ENCODE measurements at places on chromosomes 5 and 9.
A peak's percentile ranks its signal among the peaks of the same experiment; 100 is the strongest.

DNA sequence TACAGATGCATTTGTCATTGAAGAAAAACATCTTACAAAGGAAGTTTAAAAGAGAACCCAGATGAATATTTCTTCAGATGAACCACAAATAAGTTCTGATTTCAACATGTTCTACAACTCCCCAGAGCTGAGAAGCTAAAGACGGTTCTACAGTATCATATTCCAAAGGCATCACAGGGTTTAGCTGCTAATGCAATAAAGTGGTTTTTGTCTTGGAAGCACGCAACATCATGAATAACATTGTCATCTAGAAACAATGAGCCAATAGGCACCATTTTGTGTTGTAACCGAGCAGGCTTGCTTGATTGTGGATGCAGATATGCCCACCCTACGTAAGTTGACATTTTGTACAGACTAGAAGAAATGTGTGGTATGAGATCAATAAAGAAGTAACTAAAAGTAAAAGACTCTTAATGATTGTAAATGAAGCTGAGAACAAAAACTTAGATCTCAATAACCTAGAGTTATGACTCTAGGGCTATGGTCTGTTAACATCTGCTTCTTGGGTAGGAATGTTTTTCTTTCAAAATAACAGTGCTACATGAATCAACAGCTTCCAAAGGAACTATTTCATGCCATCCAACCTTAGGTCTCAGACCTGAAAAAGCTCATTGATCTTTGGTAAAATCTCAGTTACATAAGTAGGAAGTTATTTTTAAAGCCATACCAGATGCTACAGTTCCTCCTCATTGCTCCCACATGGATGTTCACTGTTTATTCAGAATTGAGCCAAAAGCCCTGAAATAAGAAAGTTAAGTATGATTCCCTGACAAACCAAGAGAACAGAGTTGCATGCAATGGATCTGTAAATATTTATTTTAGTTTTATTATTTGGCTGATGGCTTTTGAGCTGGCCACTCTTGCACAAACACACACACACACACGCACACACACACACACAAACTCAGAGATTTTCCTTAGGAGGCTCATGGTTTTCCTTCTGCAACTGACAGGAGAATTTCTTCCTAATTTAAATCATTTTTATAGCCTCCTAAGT, 118.7 kb upstream of the SLCO6A1 start:
- no peak for DNase-seq

GRCh38 chr5:142922223-142922952, 152.2 kb downstream of the ARHGAP26 start:
- no peak for DNase-seq

GRCh38 chr5:5202321-5202720, 62.2 kb downstream of the ADAMTS16 start:
- DNase-seq = no peak

DNA sequence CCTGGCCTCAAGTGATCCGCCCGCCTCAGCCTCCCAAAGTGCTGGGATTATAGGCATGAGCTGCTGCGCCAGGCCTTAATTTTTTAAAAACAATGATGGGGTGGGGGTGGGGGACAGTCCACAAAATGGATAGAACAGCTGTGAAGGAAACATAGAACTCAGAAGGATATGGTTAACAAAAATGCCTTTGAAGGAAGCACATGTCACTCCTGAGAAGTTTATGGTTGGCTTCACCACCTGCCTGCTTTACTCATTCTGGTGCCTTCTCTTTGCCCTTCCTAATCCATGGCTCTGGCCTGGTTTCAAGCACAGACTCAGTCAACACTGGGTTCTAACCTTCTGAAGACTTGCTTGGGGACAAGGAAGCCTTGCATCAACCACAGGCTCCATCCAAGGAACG, 10.3 kb downstream of the BAG1 start:
- DNase-seq = no peak

DNA sequence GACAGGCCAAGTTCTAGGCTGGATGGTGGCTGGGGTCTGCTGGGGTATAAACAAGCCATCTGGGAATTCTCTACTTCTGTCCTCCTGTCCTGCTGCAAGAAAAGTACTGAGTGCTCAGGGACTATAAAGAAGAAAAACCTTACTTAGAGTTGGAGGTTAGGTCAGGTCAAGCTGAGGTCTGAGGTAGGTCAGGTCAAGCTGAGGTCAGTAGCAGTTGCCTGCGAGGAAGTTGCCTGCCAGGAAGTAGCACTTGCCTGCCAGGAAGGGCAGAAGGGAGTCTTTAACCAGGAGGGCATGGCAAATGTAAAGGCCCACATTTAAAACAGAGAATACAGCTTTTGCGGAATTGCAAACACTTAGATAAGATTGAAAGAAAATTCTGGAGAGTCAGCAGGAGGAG, 51.3 kb upstream of the PRLR start:
- no peak for DNase-seq

DNA sequence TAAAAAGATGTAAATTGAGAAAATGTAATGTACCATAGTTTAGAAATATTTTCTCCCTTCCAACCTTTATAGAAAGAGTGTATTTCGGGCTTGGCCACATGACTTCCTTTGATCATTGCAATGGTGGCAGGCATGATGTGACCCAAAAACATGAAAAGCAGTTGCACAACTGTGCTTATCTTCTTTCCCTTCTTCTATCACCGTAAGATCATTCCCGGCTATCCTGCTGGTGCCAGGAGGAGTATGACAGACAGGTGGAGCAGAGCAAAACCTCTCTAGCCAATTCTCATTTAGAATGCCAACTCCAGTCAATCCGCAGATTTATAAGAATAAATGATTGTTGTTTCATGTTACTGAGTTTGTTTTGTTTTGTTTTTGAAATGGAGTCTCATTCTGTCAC, 10.6 kb upstream of the TESK1 start:
- DNase-seq = no peak

DNA sequence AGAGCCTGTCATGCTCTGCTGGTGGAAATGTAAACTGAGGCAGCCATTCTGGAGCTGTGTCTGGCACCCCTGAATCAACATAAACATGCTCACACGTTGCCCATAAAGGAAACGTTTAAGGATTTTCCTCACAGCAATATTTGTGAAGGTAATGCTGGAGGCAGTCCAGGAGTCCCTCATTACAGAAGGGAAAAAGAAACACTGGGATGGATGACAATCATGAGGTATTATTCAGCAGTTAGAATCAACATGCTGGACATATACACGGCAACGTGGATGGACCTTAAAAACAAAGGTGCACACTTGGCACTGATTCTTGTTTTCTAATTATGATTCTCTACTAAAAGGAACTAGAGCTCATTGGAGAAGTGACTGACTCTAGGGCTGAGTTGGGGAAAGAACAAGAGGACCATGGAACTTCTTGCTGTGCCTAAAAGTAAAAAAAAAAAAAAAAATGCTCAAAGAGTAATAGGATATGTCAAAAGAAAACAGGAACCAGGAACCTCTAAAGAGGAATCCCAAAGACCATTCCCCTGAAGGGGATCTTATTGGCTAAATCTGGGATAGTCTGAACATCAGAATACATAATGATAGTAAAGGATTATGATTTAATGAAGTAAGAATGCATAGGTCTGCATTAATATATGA, 18.6 kb downstream of the B4GALT1 start:
- no peak for DNase-seq

DNA sequence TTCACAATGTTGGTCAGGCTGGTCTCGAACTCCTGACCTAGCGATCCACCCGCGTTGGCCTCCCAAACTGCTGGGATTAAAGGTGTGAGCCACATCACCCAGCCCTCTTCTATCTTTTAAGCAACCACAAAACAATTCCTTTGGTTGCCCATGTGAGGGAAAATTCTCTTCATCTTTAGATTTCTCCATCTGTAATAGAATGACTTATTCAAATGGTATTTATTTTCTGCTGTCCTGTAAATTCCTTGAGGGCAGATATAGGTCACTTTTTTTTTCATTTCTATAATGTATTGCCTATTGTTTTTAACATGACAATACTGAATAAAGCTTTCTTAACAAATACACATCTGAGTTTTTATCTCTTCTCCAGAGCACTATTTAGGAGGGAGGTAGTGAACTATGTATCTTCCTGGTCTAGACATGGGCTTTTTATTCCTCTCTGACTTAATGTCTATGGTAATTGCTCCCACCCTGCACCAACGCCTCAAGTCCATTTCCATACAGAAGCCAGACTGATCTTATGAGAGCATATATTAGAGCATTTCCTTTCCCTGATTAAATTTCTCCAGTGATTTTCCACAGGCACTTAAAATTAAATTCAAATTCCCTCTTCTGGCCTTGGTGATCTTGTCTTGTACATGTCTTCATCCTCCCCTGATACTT, 595.6 kb downstream of the CAAP1 start:
- no peak for DNase-seq

DNA sequence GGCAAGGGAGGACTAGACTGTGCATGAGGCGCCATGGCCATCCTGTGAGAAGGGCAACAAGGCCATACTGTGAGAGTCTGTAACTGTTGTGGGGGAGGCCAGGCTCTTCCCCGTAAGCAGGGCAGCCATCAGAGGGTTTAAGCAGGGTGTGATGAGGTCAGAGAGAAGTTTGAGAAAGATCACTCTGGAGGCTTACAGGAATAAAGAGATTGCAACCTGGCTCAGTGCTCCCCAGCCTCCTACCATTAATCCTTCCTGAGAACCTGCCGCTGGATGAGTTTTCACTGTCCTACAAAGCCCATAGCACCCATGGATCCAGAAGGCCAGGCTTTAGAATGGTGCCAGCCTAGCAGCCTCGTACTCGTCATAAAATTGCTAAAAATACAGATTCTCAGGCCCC, 14.4 kb upstream of the TRMT10B start:
- DNase-seq = peak; percentile 72

DNA sequence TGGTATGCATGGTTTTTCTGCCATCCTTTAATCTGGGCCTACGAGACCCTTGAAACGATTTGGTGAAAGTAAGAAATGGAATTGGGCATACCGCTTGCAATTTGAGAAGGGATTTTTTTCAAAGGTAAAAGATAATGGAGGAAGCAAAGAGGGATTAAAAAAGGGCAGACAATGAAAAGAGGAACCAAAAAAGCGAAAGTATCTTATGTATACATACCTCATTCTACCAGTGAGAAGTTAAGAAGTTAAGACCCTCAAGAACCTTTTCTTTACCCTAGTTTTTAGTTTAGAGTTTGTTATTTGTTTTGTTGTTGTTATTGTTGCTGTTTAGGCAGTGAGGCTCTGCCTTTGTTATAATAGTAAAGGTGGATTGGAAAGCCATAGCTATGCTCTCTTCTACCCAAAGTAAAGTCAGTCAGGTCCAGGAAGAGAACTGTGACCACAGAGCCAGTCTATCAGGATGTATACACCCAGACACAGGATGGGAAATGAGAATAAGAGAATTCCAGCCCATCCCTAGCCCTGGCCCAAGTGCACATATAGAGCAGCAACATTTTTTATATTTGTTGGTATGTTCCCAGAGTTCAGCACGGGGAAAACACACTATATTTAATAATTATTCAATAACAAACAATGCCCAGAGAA, 166.6 kb downstream of the RFX3 start:
- no peak for DNase-seq

GRCh38 chr5:180034564-180034963, 37.0 kb downstream of the RNF130 start:
- DNase-seq = no peak

DNA sequence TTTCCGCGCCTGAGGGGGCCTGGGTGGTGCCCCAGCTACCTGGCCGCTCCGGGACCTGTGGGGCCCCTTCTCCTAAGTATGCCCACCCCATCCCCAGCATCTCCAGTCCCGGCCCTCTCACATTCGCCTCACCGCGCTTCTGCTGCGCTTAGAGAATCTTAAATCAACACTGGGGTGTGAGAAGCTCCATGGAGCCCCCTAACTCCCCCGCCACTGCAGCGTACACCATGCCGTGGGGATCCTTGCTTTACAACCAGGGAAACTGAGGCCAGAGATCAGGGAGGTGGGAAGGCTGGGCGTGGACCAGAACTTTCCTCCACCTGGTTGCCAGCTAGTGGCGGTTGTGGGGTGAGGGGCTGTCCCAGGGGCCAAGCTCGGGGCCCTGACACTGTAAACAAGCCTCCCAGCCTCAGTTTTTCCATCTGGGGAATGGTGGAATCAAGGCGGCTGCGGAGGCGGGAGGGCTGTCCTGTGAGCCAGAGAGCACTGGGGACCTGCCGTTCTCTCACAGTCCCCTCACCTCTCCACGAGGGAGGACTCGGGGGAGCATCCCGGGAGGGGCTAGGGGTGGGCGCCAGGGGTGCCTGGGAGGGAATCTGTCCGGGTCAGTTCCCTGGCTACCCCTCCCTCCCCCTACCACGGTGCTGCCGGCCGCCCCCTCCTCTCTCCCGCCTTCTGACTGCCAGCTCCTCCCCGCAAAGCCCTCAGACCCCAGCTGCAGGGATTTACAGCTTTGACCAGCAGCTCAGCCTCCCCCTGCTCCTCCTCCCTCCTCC, 161.2 kb downstream of the C9orf50 start:
- peak; percentile 92 for DNase-seq

- DNase-seq = no peak
Measured at GRCh38 chr5:95524423-95524822, 30.4 kb downstream of the SKIC3 start.

DNA sequence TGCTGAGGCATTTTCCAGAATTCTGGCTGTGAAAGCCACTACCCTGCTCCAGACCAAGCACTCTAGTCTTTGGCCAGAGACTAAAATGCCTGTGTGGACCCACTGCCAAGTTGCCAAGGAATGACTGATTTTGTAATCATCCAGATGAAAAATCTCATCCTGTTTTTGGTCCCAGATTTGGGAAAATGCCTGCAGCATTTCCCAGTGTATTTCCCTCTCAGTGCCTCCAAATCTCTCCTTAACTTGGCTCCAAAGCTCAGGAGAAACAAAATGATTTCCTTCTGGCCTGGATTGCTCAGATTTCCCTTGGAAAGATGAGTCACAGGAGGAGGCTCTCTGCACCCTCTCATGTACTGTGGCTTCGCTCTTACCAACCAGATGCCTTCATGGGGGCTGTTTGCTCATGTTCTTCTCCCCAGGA, 335.2 kb upstream of the TARS1 start:
- no peak for DNase-seq
